Lower lobe of right lung (tissue), 2 donors: ENCODE measurements at places on chromosomes 16 and 17. TPM values are rescaled to one million over a fixed set of nuclear protein-coding genes. Genes with fewer than 3 reads are reported as not detected.

GRCh38 chr16:2757344-2757743 is 4.9 kb downstream of the SRRM2 start:
- no peak overlapping the region for H3K4me3 ChIP-seq
- H3K4me1 ChIP-seq: peaks cover 31% of the 10 kb centered on the region

GRCh38 chr17:50767030-50767429 is 288 bp downstream of the ANKRD40CL start:
- no peaks in the 10 kb centered on the region for H3K36me3 ChIP-seq
- peaks cover 22% of the 10 kb centered on the region for H3K4me1 ChIP-seq
- H3K27ac ChIP-seq: no peak overlapping the region
- DNase-seq: no peak
- H3K4me3 ChIP-seq: no peak overlapping the region
- no peaks in the 10 kb centered on the region for H3K27me3 ChIP-seq

GRCh38 chr16:1746693-1747195 is 24.6 kb downstream of the NME3 start:
- H3K4me3 ChIP-seq: no peak overlapping the region
- no peak for DNase-seq
- H3K27me3 ChIP-seq: no peaks in the 10 kb centered on the region
- H3K36me3 ChIP-seq: peaks cover 92% of the 10 kb centered on the region
- no peaks in the 10 kb centered on the region for H3K4me1 ChIP-seq

ZDHHC1 gene
- total RNA-seq: 18.9 TPM

HOXB8 gene
- total RNA-seq: 0.21 TPM

GRCh38 chr16:67162506-67163163 is 1.9 kb upstream of the HSF4 start:
- no peak for DNase-seq
- H3K27ac ChIP-seq: no peak overlapping the region
- H3K36me3 ChIP-seq: peaks cover 7% of the 10 kb centered on the region
- peak overlapping the region; percentile 54 for H3K4me3 ChIP-seq
- peaks cover 38% of the 10 kb centered on the region for H3K27me3 ChIP-seq

- no peaks in the 10 kb centered on the region for H3K4me1 ChIP-seq
- no peak overlapping the region for H3K4me3 ChIP-seq
- H3K27ac ChIP-seq: no peak overlapping the region
- no peaks in the 10 kb centered on the region for H3K36me3 ChIP-seq
- peaks cover 13% of the 10 kb centered on the region for H3K27me3 ChIP-seq
Observed at GRCh38 chr16:990516-991291, 9.1 kb downstream of the SOX8 start.

PAFAH1B1 gene
- total RNA-seq: 129 TPM

GRCh38 chr17:31917065-31917529 is 15.6 kb upstream of the UTP6 start:
- no peak overlapping the region for H3K4me3 ChIP-seq
- no peaks in the 10 kb centered on the region for H3K36me3 ChIP-seq
- no peak overlapping the region for H3K27ac ChIP-seq
- no peak for DNase-seq
- H3K27me3 ChIP-seq: peaks cover 34% of the 10 kb centered on the region

- H3K27me3 ChIP-seq: peaks cover 10% of the 10 kb centered on the region
- peaks cover 14% of the 10 kb centered on the region for H3K4me1 ChIP-seq
- no peak overlapping the region for H3K27ac ChIP-seq
- DNase-seq: no peak
- no peak overlapping the region for H3K4me3 ChIP-seq
Observed at GRCh38 chr16:90015586-90016338, 3.5 kb downstream of the DBNDD1 start.

DNA sequence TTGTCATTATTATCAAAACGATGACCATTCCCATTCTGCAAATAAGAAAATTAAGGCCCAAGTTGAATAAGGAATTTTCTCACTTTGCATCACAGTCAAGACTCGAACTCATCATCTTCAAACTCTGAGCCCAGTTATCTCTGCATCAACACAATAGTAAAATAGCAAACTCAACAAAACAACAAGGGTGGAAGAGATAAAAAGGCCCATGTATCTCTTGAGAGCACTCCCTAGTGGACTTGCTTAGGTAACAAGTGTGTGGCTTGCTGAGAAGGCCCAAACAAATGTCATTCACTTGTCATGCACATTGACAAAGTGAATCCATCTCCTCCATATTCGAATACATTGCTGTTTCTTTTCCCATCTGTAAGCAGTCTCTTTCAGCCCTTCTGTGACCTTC is 412.0 kb upstream of the MAF start:
- no peak overlapping the region for H3K27ac ChIP-seq
- H3K4me3 ChIP-seq: no peak overlapping the region
- H3K4me1 ChIP-seq: no peaks in the 10 kb centered on the region
- H3K27me3 ChIP-seq: no peaks in the 10 kb centered on the region
- DNase-seq: no peak

CPNE7 gene
- total RNA-seq: 0.35 TPM

DNA sequence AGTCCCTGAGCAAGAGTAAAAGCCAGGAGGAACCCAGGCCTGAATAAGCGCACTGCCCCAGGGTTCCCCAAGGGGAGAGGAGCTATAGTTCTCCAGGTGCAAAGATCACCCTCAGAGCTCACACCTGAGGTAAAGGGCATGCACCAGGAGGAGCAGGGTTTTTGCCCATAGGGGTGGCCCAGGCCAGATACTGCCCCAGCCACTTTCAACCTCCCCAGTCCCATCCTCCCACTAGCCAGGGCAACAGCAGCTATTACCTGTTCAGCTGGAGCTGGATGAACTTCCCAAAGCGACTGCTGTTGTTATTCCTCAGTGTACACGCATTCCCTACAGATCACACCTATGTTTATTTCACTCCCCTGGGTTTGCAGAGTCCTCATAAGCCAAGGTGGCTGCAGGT is 19.8 kb downstream of the MYO19 start:
- no peaks in the 10 kb centered on the region for H3K4me1 ChIP-seq
- H3K27ac ChIP-seq: no peak overlapping the region
- peaks cover 56% of the 10 kb centered on the region for H3K36me3 ChIP-seq
- no peak overlapping the region for H3K4me3 ChIP-seq

DNA sequence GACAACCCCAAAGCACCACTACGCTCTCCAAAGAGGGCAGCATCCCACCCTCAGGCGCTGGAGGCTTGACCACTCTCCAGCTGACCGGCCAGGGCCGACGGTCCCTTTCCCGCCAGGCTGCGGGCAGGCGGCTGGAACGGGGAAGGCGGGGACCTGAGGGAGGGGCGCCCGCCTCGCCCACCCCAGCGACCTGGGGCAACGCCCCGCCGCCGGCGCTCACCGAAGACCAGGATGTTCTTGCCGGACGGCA is 431 bp downstream of the DYNC1LI2 start:
- peak overlapping the region; percentile 86 for H3K27ac ChIP-seq
- H3K27me3 ChIP-seq: no peaks in the 10 kb centered on the region
- peak overlapping the region; percentile 83 for H3K4me3 ChIP-seq
- peak; percentile 56 for DNase-seq
- H3K4me1 ChIP-seq: peaks cover 54% of the 10 kb centered on the region
- H3K36me3 ChIP-seq: peaks cover 34% of the 10 kb centered on the region

DNA sequence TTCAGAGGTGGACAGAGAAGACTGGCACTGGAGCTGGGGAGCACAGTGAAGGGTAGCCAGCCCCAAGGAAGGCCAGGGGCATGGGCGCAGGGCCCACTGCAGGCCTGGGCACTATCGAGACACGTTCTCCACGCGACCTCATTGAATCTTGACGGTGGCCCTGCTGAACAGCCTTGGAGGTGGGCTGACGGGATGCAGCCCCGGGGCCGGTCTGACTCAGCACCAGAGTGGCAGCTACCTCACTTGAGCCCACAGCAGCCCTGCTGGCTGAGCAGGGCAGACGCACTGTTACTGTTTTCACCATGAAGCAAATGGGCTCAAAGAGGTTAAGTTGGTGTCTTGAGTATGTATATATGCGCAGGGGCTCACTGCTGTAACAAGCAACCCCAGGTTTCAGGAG is 78.8 kb upstream of the FOXF1 start:
- no peak overlapping the region for H3K4me3 ChIP-seq
- no peaks in the 10 kb centered on the region for H3K36me3 ChIP-seq
- no peak for DNase-seq
- H3K4me1 ChIP-seq: no peaks in the 10 kb centered on the region

KRT33A gene
- not detected for total RNA-seq

GRCh38 chr17:51848451-51848850 is 310.1 kb downstream of the CA10 start:
- H3K36me3 ChIP-seq: no peaks in the 10 kb centered on the region
- no peak for DNase-seq
- no peaks in the 10 kb centered on the region for H3K4me1 ChIP-seq
- peaks cover 4% of the 10 kb centered on the region for H3K27me3 ChIP-seq

DNA sequence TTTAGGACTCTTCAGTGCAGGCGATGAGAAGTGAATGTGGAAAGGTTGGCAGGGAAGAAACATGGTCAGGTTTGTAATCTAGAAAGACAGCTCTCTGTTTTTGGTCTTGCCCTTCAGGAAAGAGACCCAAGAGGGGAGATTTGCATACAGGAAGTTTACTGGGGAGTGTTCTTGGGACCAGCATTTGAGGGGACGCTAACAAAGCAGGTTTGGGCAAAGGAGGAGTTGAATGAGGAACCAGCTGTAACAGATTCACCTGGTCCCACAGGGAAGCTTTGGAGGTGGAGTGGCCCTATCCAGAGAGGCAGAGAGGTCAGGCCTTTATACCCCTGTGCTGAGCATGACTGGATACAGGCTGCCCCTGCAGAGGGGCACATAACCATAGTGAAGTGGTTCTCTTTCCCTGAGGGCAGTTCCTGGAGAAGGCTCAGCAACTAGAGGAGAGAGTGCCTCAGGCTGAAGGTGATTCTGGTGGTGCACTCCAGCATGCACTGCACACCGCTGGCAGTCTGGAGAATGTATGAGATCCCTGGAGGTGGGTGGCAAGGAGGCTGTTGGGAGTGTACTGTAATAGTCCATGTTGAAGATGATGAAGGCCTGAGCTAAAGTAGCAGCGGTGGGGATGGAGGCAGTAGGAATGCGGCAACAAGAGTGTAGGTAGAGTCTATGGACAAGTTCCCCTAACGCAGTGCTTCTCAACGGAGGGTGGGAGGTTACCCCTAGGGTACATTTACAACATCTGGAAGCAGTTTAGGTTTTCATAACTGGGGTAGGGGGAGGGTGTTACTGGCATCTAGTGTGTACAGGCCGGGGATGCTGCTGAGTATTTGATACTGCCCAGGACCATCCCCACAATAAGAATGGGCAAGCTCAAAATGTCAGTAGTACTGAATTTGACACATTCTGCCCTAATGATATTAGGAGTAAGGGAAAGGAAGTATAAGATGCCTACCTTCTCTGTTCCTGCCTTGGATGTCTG is 37.2 kb downstream of the MAP2K6 start:
- H3K4me3 ChIP-seq: no peak overlapping the region
- H3K27me3 ChIP-seq: no peaks in the 10 kb centered on the region
- DNase-seq: no peak
- H3K27ac ChIP-seq: no peak overlapping the region
- H3K4me1 ChIP-seq: no peaks in the 10 kb centered on the region

DNA sequence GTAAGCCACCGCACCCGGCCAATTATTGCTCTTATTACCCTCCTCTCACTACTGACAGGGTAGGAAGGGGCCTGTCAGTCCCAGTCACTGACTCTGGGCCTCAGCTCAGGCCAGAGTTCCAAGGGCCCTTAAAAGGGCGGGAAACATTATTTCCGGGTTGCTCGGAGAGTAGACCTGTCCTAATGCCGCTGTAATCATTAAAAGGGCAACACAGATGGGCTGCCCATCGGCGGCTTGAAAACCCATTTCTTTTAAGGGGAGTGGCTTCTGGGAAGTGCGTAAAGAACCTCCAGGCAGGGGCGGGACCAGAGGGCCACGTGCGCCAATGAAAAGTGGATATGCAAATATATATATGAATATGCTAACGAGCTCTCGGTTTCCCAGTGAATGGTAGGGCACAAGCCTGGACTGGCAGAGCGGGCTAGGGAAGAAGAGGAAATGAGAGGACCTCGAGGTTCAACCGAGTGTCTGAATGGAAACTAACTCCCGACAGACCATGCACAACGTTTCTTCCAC is 26.6 kb downstream of the PIPOX start:
- H3K36me3 ChIP-seq: no peaks in the 10 kb centered on the region
- no peak overlapping the region for H3K27ac ChIP-seq
- peak overlapping the region; percentile 8 for H3K4me3 ChIP-seq
- H3K27me3 ChIP-seq: no peaks in the 10 kb centered on the region

- peaks cover 33% of the 10 kb centered on the region for H3K27me3 ChIP-seq
- H3K36me3 ChIP-seq: no peaks in the 10 kb centered on the region
- H3K27ac ChIP-seq: no peak overlapping the region
- H3K4me3 ChIP-seq: no peak overlapping the region
- H3K4me1 ChIP-seq: no peaks in the 10 kb centered on the region
- DNase-seq: no peak
Observed at GRCh38 chr17:4632581-4632920, 8.9 kb downstream of the ALOX15 start.

ARHGAP23 gene
- total RNA-seq: 48.4 TPM

DNA sequence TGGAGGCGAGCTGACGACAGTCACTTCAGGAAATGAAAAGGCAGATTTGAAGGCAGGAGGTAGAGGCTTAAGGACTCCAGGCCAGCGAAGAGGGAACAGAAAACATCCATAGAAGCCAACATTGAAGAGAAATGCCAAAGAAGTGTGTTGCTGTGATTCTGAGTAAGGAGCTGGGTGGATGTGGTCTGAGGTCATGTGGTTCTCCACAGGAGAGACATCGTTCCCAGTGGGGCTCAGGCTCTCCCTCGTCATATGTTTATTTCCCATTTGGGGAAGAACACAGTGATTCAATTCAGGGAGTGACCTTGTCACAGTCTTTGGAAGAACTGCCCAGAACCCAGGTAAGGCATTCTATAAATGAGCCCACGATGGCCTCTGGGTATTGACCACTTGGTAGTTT is 6.6 kb upstream of the PMP22 start:
- no peak overlapping the region for H3K4me3 ChIP-seq
- DNase-seq: no peak
- no peaks in the 10 kb centered on the region for H3K27me3 ChIP-seq
- peaks cover 12% of the 10 kb centered on the region for H3K4me1 ChIP-seq

DNA sequence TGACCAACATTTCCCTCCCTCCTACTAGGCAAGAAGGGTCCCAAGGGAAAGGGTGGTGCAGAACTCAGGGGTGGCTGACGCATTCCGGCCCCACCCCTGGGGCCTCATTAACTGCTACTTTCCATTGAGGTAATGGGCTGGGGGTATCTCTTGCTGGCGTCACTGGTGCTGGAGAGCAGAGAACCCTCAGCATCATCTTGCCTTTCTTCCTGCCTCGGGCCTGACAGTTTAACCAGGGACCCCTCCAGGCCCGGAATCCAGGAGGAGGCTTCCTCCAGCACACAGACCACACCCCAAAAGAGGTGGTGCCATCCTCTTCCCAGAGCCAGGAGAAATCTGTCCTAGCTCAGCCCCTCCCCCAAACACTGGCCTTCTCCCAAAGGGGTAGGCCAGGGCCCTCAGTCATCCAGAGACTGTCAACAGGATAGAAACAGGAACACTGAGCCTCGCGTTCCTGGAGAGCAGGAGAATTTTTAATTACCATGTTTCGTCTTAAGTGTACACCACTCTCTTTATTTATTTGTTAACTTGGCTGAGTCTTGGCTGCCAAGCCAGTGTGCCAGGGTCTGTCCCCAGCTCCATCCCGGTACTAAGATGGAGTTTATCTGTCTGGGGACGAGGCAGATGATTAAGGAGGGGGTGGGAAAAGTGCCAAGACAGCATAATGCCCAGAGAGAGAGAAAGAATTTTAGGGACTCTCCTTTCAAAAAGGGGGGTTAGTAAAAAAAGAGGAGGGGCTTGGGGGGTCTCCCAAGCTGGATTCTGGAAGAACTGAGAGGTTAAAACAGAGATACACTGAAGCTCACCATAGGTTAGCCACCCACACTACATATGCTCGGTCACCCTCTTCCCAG is 5.1 kb downstream of the ETV4 start:
- H3K36me3 ChIP-seq: no peaks in the 10 kb centered on the region
- no peak overlapping the region for H3K27ac ChIP-seq
- peaks cover 8% of the 10 kb centered on the region for H3K27me3 ChIP-seq
- no peak overlapping the region for H3K4me3 ChIP-seq
